ENCODE measurements at places on chromosomes 11 and 22.

GRCh38 chr11:131895865-131896264 is 525.5 kb downstream of the NTM start:
- no peak for DNase-seq

DNA sequence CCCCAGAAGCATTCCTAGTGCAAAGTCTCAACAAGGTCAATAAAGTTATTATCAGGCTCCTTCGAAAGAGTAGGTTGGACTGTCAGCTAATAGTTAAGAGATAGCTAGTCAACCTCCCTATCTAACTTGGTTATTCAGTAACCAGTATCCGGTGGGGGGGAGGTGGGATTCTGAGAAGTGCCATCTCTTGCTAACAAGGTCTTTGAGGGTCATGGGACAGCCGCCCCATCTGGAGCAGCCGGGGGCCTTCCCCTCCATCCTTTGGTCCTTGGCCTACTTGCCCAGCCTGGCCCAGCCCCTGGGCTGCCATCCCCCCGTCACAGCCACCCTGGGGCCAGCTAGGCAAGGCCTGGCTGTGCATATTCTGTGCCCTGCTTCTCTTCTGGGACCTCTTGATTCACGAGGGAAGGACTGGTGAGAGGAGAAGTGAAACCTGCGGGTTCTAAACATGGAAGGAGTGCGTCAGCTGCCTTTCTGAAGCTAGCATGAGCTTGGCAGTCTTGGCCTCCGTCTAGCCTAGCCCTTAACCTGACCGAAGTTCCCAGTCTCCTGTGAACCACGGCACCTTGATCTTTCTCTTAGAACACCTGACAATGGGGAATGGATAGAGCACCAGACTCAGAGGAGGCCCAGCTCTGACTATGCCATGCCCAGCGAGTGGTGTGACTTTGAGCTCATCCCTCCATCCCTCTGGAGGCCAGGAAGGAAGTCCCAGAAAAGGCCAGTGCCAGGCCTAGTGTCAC is 9.3 kb downstream of the SLC37A2 start:
- no peak for DNase-seq

DNA sequence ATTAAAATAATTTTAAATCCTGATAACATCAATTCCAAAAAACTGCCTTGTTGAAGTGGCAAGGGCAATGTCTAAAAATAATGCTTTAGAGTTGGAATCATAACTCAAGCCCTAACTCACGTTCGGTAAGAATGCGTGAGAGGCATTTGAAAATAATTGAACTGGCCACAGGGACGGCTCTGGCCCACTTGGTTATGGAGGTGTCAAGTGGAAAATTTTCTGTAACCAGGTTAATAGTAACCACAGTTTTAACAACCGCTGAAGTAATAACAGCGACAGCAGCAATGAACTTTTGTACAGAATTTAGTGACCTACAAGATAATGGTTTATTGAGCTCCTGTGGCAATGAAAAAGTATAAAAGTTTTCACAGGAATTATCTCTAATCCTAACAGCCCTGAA is 79.4 kb downstream of the ETS1 start:
- no peak for DNase-seq

DNA sequence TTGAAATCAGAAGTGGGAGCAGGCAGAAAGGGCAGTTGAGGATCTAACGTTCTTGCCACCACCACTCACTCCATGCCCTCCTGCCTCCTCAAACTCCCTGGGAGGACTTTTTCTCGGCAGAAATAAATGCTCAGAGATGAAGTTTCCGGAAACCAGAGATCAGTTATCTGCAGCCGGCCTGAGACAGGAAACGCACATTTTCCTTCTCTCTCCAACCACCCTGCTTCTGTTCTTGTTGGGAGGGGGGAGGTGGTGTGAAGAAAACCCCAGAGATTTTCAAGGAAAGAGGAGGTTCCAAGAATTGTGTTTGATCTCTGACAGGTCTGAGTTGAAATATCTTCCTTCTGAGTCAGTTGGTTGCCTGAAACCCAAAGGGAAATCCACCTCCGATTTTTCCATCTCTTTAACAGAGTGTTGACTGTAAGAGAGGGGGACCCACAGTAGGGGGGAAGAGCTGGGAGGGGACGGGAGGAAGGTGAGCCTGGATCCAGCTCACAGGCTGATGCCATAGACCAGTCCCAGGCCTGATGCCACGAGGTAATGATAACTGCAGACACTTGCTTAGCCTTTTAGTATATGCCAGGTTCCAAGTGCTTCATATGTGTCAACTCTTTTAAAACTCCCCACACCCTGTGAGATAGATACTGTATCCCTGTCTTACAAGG is 100.8 kb downstream of the TRAF6 start:
- peak; percentile 15 for DNase-seq

DNA sequence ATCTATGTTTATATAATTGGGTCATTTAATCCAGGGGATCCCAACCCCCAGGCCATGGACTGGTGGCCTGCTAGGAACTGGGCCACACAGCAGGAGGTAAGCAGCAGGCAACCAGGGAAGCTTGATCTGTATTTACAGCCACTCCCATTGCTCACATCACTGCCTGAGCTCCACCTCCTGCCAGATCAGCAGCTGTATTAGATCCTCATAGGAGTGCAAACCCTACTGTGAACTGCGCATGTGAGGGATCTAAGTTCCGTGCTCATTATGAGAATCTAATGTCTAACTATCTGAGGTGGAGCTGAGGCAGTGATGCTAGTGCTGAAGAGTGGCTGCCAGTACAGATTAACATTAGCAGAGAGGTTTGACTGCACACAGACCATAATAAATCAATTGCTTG is 32.8 kb downstream of the MS4A2 start:
- DNase-seq = no peak

GRCh38 chr22:47355776-47356510 is 593.5 kb downstream of the TBC1D22A start:
- DNase-seq = no peak

Data from activated CD4-positive, alpha-beta T cell treated with anti-CD3 and anti-CD28 coated beads, Interleukin-2, amount 50 U/mL, for 4 hours (primary cell).